CD8-positive, alpha-beta memory T cell (primary cell): ENCODE measurements at places on chromosomes 2 and 18.

DNA sequence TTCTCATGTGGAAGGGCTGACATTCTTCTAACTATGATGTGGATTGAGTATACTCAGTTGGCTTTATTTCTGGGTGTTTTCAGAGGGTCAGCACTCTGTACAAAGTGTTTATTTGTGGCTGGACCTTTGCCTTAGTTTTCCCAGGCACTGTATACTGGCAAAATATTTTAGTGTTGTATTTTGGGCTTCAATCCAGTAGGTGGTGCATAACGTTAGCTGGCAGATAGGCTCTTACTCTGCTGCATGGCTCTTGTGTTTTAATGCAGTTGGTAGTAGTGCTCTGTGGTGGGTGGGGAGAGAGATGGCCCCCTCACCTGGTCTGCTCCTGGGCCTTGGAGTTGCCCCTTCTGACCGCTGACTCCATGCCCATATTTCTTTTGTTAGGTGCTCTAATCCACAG is 75.6 kb upstream of the REG3A start:
- H3K4me3 ChIP-seq: no peak overlapping the region
- no peaks in the 10 kb centered on the region for H3K4me1 ChIP-seq
- no peaks in the 10 kb centered on the region for H3K27me3 ChIP-seq
- no peak for DNase-seq
- no peak overlapping the region for H3K27ac ChIP-seq

DNA sequence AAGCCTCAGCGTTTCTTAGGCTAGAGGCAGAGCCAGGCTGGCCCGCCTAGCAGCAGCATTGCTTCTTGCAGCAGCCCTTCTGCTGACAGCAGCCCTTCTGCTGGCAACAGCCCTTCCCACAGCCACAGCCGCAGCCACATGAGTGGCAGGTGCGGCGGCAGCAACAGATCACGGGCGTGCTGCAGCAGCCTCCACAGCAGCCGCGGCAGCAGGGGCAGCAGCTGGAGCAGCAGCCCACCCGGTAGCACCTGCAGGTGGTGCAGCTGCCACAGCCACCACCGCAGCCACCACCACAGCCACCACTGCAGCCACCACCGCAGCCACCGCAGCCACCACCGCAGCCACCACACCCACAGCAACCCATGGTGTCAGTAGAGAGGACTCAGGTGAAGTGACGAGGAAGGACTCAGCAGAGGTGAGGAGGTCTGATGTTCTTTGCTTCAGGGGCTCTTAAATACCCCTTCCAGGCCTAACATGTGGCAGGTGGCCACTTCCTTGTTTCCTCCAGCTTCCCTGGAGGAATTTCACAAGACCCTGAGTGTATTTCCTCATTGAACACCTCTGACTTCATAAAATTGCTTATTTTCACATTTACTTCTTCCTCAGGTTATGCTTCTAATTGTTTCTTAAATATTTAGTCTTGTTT is at the start of gene SCYGR6:
Gene SCYGR6 (minus strand): TSS at position 364 of the 646 bp plus-strand sequence. CDS start 0 bp downstream, at position 364.
- no peaks in the 10 kb centered on the region for H3K36me3 ChIP-seq
- DNase-seq: no peak
- no peaks in the 10 kb centered on the region for H3K4me1 ChIP-seq
- no peaks in the 10 kb centered on the region for H3K27me3 ChIP-seq

DNA sequence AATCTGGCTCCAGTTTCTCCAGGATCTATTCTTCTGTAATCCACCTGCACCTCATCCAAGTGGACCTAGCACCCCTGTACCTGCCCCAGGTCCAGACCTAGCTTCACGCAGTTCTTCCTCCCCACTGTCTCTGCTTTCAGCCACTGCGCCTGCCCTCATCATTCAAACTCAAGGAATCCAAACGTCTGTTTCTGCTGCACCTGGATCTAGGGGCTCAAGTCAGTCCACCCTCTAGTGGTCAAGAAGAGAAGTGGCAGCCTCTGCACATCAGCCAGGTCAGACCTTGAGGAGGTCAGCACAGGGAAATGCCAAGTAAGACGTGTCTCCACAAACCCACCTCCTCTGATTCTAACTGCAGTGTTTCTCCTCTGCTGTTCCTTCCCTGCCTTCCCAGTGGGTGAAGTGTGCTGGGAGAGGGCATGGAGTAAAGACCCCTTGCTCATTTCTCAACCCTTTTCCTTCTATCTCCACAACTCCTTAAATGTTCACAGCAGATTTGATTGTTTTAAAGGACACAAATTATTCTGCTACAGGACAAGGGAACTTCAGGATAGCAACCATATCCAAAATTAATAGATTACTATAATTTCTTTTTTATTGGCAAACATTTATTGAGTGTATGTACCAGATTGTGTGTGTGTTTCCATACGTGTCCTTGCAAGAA is 8.6 kb upstream of the RNF152 start:
- no peak overlapping the region for H3K27ac ChIP-seq
- no peaks in the 10 kb centered on the region for H3K27me3 ChIP-seq
- H3K4me3 ChIP-seq: no peak overlapping the region
- no peaks in the 10 kb centered on the region for H3K36me3 ChIP-seq
- no peaks in the 10 kb centered on the region for H3K4me1 ChIP-seq

DNA sequence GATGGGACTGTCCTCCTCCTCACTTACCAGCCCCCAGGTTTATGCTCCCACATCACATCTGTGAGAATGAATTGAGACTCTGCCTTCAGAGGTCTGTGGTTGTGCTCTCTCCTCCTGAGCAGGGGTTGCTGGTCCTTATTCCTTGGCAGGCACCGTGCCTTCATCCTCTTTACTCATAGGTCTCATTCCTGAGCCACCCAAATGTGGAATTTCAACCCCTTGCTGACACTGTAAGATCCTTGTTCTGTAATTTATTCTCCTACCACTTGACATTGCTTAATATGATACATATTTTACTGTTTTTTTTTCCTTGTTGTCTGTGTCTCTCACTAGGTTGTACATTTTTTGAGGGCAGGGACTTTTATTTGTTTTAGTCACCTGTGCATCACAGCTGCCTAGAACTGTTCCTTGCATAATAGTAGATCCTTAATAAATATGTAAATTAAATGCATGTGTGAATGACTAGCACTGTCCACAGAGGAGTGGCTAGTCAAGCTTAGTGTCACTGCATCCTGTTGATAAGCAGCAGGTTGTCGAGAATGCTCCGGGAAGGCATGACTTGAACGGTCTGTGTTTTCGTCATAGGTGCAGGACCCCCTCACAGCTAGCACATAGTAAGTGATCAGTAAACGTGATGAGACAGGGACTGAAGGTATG is 180.6 kb downstream of the ZNF407 start:
- no peaks in the 10 kb centered on the region for H3K27me3 ChIP-seq
- H3K27ac ChIP-seq: no peak overlapping the region
- no peak overlapping the region for H3K4me3 ChIP-seq
- no peak for DNase-seq
- H3K4me1 ChIP-seq: no peaks in the 10 kb centered on the region
